ENCODE measurements at places on chromosomes 5 and 9.

DNA sequence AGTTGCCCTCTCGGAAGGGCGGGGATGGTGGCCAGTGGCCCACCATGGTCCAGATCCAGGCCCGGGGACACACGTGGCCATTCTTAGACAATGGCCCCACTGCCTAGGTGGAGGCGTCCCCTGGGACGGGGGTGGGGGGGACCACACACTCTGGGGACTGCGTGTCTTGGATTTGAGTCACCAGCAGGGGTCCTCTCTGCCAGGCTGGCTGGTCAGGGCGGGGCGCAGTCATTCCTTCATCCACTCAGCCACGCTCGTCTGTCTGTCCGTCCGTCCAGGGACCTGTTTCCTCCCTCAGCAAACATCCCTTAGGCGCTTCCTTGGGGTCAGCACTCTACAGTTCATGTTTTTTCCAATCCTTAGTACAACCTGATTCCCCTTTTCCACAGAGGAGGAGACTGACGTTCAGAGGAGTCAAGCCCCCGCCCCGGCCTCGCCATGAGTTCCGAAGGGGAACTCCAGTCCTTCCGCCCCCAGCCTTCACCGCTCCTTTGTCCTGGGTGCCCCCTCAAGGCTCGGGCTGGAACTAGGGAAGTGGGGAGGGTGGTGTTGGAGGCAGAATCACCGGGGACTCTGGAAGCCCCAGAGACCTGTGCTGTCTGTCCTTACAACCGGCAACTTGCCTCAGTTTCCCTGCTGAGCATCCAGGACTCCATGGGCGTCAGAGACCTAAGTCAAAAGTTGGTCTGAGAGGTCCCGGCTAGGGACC lies 276.6 kb upstream of the MVB12B start:
- no peak for DNase-seq

DNA sequence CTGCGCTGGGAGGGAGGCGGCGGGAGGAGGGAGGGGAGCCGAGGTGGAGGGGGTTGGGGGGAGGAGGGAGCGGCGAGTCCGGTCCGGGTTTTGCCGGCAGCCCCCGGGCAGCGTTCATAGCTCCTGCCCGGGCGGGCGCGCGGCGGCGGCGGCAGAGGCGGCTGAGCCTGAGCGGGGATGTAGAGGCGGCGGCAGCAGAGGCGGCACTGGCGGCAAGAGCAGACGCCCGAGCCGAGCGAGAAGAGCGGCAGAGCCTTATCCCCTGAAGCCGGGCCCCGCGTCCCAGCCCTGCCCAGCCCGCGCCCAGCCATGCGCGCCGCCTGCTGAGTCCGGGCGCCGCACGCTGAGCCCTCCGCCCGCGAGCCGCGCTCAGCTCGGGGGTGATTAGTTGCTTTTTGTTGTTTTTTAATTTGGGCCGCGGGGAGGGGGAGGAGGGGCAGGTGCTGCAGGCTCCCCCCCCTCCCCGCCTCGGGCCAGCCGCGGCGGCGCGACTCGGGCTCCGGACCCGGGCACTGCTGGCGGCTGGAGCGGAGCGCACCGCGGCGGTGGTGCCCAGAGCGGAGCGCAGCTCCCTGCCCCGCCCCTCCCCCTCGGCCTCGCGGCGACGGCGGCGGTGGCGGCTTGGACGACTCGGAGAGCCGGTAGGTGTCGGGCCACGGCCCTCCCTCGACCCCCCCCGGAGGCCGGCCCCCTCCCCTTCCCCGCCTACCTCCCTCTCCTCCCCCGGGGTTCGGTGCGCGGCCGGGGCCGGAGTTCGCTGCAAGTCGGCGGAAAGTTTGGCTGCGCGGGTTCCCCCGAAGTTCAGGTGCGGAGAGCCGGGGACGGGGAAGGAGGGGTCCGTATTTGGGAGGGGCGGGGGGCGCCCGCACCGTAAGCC lies at the start of gene CXXC5:
Gene CXXC5, plus strand, starts transcription at position 145 of the 877 bp plus-strand sequence. CDS start 32,175 bp downstream, outside the sequence.
- DNase-seq: peak; percentile 92

DNA sequence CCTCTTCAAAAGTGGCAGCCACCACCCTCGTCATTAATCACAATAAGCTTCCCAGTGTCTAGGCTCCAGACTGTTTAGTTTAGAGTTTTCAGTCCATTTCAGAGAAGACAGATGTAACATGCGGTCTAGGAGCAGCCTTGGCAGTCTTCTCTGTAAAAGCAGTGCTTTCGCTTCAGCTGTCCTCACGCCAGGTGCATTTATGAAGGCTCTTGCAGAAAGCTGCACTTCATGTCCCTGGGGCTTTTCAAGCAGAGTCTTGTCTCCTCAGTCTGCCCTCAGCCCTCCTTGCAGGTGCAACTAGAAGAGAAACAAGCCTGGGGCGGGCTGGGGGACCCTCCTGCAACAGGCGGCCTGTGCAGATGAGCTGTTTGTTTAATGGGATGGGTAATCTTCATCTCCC lies 281.9 kb downstream of the DRD1 start:
- no peak for DNase-seq

DNA sequence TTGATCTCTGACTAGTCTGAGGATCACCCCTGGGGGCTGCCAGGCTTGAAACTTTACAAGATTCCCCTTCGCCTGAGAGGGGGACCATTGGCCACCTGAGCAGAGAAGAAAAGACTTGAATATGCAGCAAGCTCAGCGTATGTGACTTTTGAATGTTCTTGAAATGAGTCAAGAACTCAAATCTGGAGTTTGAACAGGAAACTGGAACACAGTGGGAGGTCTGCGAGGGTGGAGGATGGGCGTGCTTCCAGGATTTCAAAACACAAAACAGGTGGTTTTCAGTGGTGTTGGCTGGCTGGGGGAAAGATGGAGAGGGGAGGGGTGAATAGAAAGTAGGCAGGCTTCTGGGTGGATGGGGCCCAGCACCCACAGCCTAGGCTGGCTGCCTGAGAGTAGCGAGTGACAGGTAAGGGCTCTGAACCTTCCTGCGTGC lies 40.6 kb downstream of the TMEM174 start:
- DNase-seq: peak; percentile 12

DNA sequence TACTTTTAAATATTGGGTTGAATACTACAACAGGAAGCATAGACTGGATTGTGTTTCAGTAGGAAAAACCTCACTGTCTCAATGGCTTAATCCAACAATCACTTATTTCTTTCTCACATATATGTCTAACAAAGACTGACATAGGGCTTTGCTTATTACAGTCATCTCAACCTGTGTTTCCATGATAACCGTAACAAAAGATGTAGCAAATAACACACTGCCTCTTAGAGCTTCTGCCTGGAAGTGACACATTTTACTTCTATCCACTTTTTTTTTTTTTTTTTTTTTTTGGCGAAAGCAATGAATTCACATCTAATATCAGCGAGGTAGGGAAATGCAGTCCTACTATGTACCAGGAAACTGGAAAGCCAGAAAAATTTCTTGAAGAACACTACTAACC lies 204.9 kb upstream of the CDKN2B start:
- DNase-seq: no peak

- DNase-seq: no peak
These were observed 758.4 kb upstream of the SEMA6A start for GRCh38 chr5:117333011-117333410.

GRCh38 chr9:2486988-2487387 lies 134.6 kb upstream of the VLDLR start:
- DNase-seq: no peak

GRCh38 chr5:123874600-123875201 lies 362.7 kb downstream of the CSNK1G3 start:
- DNase-seq: no peak

- no peak for DNase-seq
These were observed 128.0 kb upstream of the KLF9 start for GRCh38 chr9:70542311-70542931.

- DNase-seq: peak; percentile 46
These were observed 217.7 kb upstream of the TBCA start for GRCh38 chr5:77993855-77994318.

DNA sequence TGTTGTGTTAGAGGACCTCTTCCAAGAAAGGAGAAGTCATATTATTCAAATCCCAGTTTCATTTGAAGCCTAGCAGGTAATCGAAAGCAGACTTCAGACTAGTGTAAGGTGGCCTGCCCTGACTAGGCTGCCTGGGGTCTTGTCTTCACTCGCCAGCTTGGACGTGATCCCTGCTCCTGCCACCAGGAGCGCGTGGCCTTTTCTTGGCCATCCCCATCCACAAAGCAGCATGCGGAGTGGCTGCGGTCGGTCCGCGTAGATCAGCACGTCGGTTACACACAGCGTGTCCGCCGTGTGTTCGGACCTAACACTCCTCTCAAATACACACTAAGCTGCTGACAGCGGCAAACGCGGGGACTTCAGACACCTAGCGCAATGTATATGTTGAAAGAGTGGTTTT lies 37.3 kb downstream of the CFAP77 start:
- no peak for DNase-seq

GRCh38 chr9:101991926-101992325 lies 253.5 kb upstream of the GRIN3A start:
- DNase-seq: no peak

DNA sequence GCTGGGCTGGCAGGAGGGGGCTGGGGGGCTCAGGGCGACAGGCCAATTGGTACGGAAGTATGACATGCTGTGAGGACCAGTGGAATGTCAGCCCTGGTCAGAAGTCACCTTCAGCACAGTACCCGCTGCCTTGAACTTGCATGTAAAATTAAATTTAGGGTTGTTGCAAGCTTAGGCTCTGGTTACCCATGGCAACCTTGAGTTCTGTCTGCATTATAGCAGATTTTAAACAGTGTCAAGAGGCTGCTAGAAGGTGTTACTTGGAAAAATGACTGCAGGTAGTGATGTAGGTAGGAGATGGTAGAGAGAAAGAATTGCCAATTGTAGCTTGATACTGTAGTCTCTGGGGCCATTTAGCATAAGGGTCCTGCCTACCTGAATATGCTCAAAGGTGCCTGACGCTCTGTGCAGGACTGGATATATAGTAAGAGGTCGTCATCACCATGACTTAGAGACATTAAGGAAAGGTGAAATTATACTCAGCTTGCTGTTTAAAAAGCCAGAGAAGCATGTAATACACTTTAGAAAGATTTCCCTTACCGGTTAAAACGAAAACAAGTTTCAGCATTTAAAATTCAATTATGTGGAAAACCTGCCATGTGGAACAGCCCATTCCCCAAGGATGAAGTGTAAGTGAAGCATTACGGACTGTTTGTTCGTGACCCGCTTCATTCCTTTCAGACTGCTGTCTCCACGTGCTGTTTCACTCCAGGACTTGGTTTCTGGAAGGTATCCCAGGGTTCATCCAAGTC lies 169.0 kb downstream of the PDZD2 start:
- DNase-seq: no peak

GRCh38 chr5:14908172-14908571 lies 36.6 kb upstream of the ANKH start:
- DNase-seq: no peak

DNA sequence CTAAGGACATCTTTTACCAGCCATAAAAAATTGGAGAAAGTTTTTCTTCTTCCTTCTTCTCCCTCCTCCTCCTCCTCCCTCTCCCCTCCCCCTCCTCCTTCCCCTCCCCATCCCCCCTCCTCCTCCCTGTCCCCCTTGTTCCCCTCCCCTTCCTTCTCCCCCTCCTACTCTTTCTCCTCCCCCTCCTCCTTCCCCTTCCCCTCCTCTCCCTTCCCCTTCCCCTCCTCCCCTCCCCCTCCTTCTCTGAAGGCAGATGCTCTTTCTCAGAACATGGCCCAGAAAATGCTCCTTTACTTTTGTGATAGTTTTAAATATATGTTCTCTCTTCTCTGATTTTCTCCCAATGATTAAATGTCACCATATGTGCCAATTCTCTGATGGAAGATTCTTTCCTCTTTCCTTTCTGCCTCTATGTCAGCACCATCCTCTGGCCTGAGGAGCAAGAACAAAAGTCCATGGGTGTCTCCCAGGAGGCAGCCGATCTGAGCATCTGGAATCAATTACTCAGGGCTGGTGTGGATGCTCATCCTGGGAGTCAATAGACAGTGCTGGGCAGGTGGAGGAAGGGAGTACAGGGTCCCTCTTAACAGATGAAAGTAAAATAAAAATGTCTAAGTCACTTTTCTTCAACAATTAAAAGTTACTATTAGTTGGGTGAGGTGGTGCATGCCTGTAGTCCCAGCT lies 63.0 kb upstream of the GNA14 start:
- no peak for DNase-seq

DNA sequence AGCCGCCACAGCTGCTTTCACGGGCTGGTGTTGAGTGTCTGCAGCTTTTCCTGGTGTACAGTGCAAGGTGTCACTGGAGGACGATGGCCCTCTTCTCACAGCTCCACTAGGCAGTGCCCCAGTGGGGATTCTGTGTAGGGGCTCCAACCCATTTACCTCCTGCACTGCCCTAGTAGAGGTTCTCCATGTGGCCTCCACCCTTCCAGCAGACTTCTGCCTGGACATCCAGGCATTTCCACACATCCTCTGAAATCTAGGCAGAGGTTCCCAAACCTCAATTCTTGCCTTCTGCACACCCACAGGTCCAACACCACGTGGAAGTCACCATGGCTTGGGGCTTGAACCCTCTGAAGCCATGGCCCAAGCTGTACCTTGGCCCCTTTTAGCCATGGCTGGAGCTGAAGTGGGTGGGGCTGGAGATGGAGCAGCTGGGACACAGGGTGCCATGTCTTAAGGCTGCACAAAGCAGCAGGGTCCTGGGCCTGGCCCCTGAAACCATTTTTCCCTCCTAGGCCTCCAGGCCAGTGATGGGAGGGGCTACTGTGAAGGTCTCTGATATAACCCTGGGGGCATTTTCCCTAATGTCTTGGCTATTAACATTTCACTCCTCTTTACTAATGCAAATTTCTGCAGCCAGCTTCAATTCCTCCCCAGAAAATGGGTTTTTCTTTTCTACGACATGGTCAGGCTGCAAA lies 82.0 kb downstream of the MLLT3 start:
- DNase-seq: no peak

GRCh38 chr9:83471241-83471640 lies 67.0 kb downstream of the FRMD3 start:
- DNase-seq: no peak

DNA sequence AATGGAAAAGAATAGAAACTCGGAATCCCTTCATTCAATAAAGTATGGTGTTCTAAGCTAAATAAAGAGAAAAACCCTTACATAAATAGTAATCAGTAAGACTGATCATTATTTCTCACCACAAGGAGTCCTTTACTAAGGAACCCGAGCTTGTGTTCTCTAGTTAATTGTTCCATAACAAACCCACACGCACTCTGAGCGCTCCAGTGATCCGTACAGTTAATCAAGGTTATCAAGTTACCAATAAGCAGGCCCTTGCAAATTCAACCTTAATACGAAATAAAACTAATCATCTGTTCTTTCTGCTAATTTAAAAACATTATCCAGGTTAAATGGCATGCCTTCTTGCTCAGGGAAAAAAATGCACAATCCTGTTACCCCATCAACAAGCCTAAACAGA lies 224.4 kb downstream of the FRMD3 start:
- DNase-seq: no peak

DNA sequence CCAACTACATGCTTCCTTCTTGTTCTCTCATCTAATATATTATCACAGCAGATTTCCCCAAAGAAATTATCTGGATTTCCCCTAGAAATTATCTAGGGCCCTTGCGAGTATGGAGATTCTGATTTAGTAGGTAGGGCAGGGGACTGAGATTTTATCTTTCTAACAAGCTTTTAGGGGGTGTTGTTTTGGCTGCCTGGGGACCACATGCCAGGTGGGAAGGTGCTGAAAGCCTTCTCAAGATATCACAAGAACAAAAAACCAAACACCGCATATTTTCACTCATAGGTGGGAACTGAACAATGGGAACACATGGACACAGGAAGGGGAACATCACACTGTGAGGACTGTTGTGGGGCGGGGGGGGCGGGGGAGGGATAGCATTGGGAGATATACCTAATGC lies 146.5 kb upstream of the CDH10 start:
- DNase-seq: no peak
